COR-L47 (cell line): ENCODE measurements at places on chromosomes 2 and 18.

- peak; percentile 27 for DNase-seq
Measured at GRCh38 chr2:28981016-28981441, at the start of gene TOGARAM2. Gene TOGARAM2, plus strand, starts transcription at chr2:28981298. Its CDS starts 13,537 bp downstream, at chr2:28994835.

DNA sequence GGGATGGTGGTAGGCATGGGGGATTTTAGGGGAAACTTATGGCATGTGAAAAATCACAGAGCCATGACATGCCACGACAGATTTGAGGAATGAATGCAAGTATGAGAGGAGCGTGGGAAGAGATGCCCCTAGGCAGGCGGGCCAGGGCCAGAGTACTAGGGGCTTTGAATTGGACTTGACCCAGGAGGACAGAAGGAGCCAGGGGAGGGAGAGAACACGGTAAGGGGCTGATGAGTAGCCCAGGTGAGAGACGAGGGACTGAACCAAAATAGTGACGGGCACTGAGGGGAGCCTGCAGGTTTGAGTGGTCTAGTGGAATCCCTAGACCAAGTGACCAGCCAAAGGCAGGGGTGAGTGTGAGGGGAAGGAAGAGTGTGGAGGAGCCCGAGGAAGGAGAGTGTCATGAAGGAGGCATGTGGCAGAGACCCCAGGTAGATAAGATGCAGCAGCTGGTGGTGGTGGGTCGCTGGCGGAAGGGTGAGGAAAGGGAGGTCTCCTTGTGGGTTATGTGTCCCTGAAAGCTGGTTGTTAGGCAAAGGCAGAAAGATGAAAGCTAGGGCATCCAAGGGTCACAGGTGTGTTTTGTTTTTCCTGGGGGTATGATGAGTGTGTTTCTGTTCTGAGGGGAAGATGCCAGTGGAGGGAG is 48.7 kb downstream of the ZBTB7C start:
- DNase-seq: no peak

DNA sequence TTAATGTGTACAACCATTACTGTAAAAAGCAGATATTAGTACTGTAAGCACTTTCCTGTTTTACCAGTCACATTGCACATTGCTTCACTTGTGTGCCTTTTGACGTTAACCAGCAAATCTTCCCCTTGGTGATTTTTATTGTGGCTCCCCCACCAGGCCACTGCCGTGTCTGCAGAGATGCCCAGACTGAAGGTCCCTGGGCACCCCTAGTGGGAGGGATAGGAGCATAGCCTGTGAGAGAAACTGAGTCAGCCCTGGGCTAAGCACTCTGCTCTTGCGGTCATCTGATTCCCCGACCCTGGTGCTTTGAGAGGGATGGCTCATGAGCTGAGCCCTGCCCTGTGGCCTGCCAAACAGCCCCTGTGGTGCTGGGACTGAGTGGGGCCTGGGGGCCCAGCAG is 73.4 kb downstream of the INPP4A start:
- no peak for DNase-seq

GRCh38 chr2:191995285-191995684 is 148.4 kb upstream of the CAVIN2 start:
- DNase-seq: no peak

DNA sequence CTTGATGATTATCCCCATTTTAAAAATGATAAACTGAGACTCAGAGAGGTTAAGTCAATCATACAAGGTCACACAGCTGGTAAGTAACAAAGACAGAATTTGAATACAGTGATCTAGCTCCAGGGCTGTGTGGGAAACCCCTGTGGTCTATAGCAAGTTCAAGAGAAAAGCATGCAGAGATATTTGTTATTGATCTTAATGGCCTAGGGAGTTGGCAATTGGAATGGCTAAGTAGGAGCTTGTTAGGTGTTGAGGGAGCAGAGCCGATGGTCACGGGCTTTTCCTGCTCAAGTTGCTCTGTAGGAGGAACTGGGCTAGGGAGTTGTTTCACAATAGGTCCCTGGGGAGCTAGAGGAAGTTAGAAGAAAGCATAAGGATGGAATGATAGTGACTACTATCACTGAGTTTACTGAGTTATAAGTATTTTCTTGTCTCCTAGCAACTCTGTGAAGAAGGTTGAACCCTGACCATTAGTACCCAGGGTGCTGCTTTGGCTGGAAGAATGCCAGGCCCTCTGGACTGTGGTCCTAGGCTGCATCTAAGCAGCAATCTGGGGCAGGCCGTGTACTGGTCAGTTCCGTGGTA is 30.0 kb downstream of the RNF125 start:
- no peak for DNase-seq
